ENCODE measurements at places on chromosomes 4 and X.

DNA sequence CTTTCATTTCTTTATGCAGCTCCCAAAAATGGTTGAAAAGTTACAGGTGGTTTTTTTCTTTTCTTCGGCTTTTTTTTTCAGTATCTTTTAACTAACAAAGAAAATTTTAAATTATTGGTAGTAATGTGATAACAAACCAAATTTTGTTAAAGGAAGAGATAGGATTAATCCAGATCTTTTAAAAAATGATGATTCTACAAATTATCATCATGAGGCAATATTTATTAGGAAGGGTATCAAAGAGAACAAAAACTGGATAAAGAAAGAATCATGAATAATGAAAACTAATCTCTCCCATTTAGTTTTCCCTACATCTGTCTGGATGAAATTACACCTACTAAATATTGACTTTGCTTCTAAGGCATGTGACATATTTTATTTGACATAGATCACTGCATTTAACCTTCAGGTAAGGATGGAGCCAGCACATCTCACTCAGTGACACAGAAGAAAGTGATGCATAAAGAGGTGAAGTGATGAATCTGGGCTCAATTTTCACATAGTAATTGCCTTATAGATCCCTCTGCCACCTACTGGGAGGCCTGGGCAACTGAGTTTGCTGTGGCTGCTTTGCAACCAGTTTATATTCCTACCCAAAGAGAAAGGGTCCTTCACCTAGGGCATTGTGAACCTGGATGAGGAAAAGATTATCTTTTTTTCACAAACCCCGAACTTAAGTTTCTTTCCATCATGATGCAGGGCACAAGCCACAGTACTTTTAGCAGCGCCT lies 155.6 kb downstream of the HNRNPD start:
- peak; percentile 9 for DNase-seq

GRCh38 chr4:22014222-22014741 lies 65.7 kb upstream of the KCNIP4 start:
- no peak for DNase-seq

DNA sequence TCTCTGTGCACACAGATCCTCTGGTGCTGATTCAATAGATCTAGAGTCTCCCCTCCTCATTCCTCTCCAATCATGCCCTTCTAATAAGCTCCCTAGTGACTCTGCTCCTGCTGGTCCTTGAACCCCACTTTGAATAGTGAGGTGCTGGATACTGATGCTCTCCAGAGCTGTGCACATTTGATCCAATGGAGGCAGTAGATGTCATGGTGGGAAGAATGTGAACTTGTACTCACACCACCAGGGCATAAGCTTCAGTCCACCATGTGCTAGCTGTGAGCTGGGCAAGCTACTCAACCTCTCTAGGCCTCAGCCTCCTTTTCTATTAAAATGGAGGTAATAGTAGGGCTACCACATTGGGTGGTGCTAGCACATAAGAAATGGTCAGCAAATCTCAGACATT lies 241.1 kb downstream of the SPATA18 start:
- DNase-seq = no peak

DNA sequence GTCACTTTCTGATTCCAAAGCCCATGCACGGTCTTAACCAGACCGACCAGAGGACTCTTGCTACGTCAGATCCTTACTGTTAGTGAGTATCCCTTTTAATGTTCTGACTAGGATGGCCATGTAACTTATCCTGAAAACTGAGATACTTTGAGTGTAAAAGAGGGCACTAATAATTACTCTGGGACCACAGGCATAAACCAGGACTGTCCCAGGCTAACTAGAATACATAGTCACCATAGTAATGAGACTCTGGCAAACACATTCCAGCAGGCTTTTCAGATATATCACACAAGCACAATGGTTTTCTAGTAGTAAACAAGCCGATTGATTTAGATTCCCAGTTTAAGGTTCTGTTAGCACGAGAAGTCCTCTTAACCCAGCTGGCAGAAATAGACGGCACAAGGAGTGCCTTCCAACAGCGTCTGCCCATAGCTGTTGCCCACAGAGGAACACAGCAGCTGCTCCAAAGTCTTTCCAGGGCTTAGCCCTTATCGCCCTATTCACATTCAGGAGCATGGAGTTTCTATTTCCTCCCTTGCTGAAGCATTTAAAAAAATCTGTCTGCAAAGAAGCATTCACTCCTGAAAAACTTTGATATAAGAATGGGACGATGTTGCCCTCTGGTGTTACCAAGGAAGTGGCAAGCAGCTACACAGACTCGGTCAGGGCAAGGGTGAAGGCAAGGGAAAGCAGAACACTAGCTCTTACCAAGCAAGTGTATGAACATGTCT lies 92.4 kb downstream of the CXCL13 start:
- DNase-seq = no peak

GRCh38 chrX:153516073-153516472 lies 1.4 kb upstream of the ATP2B3 start:
- no peak for DNase-seq
